ENCODE measurements at places on chromosomes 2 and 18. TPM values are rescaled to one million over a fixed set of nuclear protein-coding genes. Genes with fewer than 3 reads are reported as not detected.

The ANKRD30B gene
- not detected for total RNA-seq

The SLC8A1 gene
- 492 TPM for total RNA-seq

The STAT1 gene
- 42.8 TPM for total RNA-seq

The DUSP11 gene
- total RNA-seq = 16.9 TPM

Measured in cardiac muscle cell (in vitro differentiated cells and primary cell).